Femur (tissue), 1 donor: ENCODE measurements at places on chromosomes 5 and 9.

DNA sequence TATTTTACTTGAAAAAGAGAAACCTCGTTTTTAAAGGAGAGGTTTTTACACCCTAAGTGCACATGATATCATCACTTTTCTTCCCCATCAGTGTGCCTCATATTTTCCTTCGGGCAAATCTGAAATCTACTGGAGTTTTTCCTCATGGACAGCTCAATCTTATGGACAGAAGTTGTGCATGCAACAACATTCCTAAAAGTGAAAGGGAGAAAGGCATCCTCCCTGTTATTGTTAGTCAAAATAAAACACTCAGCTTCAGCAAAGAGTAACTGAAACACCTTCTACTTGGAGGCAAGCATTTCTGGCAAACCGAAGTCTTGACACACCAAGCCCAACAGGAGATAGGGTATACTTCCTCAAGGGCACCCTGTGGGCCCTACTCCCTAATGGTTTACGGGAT is 217.9 kb downstream of the BNC2 start:
- no peak for DNase-seq

- no peak for DNase-seq
Measured at GRCh38 chr5:1079486-1079885, 32.4 kb downstream of the SLC12A7 start.

DNA sequence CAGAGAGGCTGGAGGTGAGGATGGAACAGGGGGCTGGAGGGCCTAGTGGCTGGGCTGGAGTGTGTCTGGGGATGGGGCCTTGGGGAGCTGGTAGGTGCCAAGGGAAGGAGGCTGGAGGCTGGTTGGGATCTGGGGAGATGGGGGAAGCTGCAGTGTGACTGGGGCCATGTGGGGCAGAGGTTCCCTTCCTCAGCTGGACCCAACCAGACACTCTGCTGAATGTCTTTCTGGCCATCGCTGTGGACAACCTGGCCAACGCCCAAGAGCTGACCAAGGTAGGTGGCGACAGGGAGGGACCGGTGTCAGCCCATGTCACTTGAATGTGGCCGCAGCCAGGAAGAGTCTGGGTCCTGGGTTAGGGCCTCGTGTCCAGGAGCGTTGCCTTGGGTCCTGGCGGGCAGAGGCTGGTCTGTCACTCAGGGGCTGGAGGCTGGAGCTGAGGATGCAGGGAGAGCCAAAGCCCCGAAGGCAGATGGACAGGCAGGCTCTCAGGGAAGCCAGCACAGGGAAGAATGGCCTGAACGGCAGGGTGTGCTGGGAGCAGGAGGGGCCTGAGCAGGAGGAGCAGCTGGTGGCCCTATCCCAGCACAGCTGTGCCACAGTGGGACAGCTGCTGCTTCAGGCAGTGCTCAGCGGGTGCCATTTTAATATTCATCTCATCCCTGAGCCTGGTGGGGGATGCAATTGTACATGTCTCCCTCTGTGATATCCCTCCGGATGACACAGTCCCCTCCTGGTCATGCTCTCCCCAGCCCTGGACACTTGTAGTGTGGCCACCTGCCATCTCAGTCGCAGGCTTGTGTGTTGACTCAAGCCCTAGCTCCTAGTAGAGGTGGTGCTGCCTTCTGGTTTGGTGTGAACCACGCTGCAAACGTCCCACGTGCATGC is 132.5 kb downstream of the CACNA1B start:
- no peak for DNase-seq

GRCh38 chr9:122900791-122901190 is 4.4 kb downstream of the RC3H2 start:
- DNase-seq, result no peak

GRCh38 chr9:118457171-118458000 is 753.2 kb downstream of the TLR4 start:
- DNase-seq, result no peak

DNA sequence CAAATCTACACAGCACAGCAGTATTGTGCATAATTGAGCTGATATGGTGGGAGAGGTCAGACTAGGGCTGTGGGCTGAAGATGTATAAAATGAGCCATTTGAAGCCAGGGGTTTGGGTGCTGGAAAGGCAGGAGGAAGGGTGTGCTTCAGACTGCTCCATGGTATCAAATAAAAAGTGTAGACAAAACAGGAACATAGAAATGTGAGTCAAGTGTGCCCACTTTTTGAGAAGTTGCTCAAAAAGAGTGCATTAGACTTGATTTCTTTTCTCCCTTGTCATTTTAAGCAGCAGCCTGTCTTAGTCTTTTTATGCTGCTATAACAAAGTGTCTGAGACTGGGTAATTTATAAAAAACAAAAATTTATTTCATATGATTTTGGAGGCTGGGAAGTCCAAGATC is 55.8 kb upstream of the ZFAND5 start:
- no peak for DNase-seq

- peak; percentile 69 for DNase-seq
Measured at GRCh38 chr5:162323466-162323865, 255.9 kb downstream of the GABRG2 start.

DNA sequence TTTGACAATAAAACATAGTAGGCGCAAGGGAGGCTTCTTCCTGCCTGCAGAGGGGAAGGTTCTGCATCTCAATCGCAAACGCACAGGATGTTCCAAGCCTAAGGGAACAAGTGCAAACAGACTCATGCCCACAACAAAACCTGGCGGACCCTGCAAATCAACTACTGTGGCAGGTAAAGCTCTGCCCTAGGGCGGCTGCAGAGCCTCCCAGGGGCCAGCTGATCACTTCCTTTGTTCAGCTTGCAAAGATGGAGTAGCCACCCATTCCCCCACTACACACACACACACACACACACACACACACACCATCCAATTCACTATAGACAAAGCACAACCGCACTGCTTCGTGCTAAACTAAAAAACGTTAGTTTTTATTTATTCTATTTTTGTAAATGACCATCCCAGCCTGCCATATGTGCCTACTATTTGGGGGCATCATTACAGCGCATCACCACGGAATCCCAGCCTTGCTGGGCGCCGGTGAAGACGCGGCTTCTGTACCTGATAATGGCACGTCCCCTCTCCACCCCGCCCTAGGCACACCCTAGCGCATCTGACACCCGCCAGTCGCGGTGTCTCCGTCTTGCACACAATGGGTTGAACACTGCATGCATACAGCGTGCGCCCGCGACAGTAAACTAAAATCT is 57.6 kb downstream of the DPYSL3 start:
- DNase-seq, result no peak

DNA sequence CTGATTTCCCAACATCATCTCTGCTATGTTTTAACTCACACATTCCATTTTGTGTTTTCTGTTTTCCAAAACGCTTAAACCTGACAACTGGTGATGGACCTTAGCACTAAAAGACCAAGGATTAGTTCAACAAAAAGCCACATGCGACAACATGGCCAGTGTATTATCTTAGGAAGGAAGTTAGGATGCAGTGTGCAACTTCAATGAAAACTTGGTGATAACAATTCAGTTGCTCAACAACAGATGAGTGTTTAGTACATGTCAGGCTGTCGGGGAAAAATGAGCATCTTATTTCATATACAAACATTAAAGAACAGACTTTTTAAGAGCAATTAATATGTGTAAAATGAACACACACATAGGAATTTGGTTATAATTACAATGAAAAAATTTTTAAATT is 780.0 kb downstream of the SEMA5A start:
- DNase-seq, result no peak

- no peak for DNase-seq
Measured at GRCh38 chr5:153831973-153832372, 206.7 kb downstream of the FAM114A2 start.

DNA sequence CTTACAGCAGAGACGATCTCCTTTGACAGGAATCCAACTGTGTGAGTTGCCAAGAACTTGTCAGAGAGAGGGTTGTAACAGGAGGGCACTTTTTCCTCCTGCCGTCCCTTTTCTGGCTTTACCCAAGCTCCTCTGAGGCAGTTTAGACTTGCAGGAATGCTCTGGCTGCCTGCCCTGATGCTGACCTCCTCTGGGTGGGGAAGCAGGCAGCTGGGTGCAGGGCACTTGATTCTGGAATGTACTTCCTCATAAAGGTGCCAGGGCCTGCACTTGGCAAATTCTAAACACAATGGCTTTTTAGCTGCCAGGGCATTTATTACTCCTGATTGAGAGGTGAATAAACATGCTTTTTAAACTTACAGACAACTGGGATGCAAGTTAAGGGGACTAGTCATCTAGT is 190.4 kb downstream of the EPB41L4A start:
- DNase-seq, result peak; percentile 61

- DNase-seq, result no peak
Measured at GRCh38 chr9:8365466-8366160, 566.0 kb upstream of the DMAC1 start.

GRCh38 chr5:173155912-173156311 is 11.6 kb downstream of the BNIP1 start:
- peak; percentile 41 for DNase-seq
